ENCODE measurements at places on chromosomes 3 and 15.

- no peak for DNase-seq
Measured at GRCh38 chr3:78201091-78201490, 1161.2 kb downstream of the ROBO2 start.

DNA sequence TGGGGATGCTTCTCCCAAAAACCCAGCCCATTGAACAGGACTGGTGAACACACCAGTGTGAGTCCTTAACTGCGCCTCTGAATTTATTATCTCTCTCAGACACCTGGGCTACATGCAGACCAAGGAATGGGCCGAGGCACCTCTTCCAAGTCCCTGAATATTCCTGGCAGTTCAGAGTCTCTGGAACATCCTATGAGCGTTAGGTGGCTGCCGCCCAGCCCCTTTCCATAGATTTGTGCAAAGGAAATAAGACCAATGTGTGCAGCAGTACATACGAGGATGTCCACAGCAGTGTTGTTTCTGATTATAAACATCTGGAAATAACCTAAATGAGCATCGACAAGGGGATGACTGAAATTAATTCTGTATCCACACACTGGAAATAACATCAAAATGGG, 104.9 kb upstream of the RPL32 start:
- no peak for DNase-seq

DNA sequence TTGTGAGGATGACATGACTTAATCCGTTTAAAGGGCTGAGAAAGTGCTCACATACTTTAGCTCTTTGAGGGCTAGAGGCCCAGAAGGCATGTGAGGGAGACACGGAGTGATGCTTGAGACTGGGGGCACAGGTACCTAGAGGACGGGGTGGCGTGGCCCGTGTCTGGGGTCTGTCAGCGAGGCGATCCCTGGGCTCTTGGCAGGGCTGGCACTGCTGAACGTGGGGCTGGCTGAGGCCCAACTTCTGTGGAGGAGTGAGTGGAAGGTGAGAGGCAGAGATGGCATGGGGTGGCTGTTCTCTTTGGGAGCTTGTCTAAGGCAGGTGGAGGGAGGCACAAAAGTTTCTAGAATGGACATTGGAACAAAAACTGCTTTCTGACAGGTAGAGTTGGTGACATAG, 9.5 kb downstream of the SEMA4B start:
- DNase-seq = no peak

- DNase-seq = no peak
Measured at GRCh38 chr3:60199306-60199705, 1051.9 kb downstream of the FHIT start.

GRCh38 chr3:33426630-33427317, 13.4 kb downstream of the UBP1 start:
- no peak for DNase-seq

- DNase-seq = no peak
Measured at GRCh38 chr3:52046186-52046901, 10.0 kb downstream of the DUSP7 start.

DNA sequence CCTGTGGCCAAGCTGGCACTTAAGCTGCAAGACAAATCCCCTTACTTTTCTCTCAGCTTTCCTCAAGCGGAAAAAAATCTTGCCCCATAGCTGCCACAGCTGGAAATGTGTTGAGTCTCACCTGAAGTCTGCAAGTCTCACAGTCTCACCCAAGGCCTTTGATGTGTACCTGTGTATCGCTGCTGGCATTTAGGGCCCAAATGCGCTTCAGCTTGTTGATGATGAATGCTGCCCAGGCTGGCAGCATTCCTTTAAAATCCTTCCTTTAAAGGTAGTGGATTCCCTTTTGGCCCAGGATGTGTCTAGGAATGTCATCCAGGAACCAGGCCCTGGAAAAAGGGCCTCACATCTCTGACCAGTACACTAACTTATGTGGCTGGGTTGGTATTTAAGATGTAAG, 7.0 kb downstream of the OR5K4 start:
- no peak for DNase-seq

GRCh38 chr15:77804210-77804609, 171.5 kb upstream of the LINGO1 start:
- DNase-seq = no peak

GRCh38 chr3:123262226-123262625, 60.5 kb downstream of the SEC22A start:
- DNase-seq = no peak

GRCh38 chr3:150373234-150373875, 34.7 kb upstream of the TSC22D2 start:
- no peak for DNase-seq

GRCh38 chr3:94114666-94115065, 51.8 kb downstream of the NSUN3 start:
- no peak for DNase-seq
